ENCODE measurements at places on chromosomes 5 and 9.

DNA sequence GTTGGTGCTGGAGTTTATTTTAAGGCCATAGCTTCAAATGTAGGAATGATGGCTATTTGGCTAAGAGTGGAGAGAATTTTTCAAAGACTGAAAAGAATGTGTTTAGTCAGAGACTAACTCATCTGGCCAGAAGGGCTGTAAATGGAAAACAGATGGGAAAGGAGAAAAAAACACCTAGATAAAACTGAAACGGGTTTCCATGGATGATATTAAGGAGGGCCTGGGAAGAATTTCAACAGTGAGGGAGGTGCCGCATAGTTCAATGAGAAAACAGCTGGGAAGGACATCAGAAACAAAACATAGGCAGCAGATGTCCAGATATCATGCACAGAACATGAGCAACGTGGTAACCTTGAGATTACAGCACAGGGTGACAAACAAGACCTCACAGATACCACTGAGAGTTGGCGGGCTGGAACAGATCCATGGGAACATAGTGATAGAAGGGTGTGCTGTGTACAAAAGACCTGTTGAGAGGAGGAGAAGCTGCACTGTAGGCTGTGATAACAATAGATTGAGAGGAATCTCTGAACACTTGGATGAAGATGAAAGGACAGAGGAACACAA, 31.2 kb upstream of the RAD23B start:
- no peak for DNase-seq

- no peak for DNase-seq
These were observed 37.4 kb upstream of the NFIB start for GRCh38 chr9:14351221-14351836.

GRCh38 chr5:97106216-97106581, 36.2 kb downstream of the LIX1 start:
- no peak for DNase-seq

DNA sequence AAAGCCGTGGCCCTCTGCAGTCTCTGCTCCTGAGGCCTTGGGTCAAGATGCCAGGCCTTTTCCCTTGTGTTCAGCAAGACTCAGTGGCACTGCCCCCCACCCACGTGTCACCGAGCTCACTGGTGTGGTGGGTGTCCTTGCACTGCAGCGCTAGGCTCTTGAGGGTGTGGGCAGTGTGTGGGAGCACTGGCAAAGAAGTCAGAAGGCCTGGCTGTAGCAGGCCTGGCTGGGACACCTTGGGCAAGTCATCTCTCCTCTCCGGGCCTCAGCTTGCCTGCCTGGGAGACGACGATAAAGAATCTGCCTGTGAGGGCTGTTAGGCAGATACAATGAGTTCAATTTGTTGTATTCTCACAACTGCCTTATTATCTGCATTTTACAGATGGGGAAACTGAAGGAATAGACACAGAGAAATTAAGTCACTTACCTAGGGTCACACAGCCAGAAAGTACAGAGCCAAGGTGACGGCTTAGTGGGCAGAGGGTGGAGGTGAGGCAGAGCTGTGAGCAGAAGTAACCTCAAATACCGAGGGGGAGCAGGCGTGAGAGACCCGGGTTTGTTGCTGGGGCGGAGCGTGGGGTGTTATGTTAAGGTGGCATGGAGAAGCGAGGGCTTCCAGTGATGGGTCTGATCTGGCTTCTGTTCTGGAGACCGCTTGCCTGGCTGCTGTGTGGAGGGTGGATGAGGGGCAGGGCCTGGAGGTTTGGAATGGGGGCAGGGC, 1.4 kb downstream of the TSPAN17 start:
- DNase-seq, result no peak

- no peak for DNase-seq
These were observed 40.1 kb downstream of the TGFBR1 start for GRCh38 chr9:99144966-99145365.
